Stimulated activated CD8-positive, alpha-beta memory T cell treated with anti-CD3 and anti-CD28 coated beads, Interleukin-12 subunit alpha, Interleukin-12 subunit beta, amount 100 ng/mL, for 4 hours (primary cell): ENCODE measurements at places on chromosomes 3 and 15.

GRCh38 chr3:167668651-167669050, 14.9 kb upstream of the WDR49 start:
- no peak for DNase-seq

GRCh38 chr3:127690823-127691452, 18.2 kb downstream of the ABTB1 start:
- DNase-seq: no peak

- DNase-seq: no peak
Measured at GRCh38 chr3:126947429-126947828, 35.5 kb upstream of the PLXNA1 start.

DNA sequence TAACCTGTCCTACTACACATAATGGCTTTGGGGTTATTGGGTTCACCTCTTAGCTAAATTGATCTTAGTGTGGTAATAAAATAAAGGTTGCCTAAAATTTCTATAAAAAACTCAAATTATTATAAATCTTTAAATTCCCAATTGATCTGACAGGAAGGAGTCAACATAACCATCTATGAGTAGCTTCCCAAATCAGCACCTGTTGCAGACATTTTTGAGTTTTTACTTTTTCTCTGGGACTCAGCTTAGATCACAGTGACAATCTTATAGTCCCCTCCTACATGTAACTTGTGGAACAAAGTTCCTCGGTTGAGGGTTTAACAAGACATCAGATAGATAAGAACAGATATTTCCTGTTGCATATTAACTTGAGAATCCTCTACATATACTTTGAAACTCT, 601.0 kb downstream of the TUSC7 start:
- no peak for DNase-seq

GRCh38 chr15:58520464-58520863, 88.7 kb downstream of the LIPC start:
- DNase-seq: no peak

GRCh38 chr15:55221090-55222011, 24.6 kb upstream of the RSL24D1 start:
- DNase-seq: no peak

GRCh38 chr3:187689984-187690383, 12.4 kb downstream of the RTP2 start:
- DNase-seq: no peak

DNA sequence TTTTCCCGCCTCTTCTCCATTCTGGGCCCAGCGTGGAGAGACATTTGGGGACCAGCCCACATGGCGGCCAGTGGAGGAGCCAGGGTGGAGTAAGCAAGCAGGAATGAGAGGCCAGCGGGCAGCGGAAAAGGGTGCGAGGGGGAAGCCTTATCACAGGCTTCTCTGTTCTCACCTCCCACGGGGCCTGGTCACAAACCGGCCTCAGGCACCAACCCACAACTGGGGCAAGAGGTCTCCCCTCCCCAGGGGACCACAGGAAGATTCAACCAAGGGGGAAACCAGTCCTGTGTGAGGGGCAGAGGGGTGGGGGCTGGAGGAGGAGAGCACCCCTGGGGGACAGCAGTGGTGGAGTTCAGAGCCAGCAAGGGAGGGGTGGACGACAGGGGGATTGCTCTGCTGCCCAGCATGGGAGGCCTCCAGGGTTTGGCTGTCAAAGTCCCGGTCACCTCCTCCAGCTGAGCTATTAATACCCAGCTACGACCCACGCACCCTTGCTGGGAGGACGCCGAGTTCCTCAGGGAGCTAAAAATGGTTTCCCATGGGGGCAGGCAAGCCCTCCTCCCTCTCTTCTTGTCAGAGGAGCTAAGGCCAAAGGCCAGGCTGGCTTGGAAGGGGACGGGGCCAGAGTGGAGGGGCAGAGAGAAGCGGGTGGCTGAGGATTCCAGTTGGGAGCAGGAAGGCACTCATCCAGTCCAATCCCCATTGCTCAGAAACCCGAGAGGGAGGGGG, 23.8 kb upstream of the RPL29 start:
- no peak for DNase-seq

GRCh38 chr3:193743702-193744047, 150.7 kb downstream of the OPA1 start:
- no peak for DNase-seq

GRCh38 chr3:128500556-128500955, 7.6 kb upstream of the GATA2 start:
- DNase-seq: no peak

- DNase-seq: no peak
Measured at GRCh38 chr3:195154111-195154791, 116.7 kb downstream of the XXYLT1 start.

DNA sequence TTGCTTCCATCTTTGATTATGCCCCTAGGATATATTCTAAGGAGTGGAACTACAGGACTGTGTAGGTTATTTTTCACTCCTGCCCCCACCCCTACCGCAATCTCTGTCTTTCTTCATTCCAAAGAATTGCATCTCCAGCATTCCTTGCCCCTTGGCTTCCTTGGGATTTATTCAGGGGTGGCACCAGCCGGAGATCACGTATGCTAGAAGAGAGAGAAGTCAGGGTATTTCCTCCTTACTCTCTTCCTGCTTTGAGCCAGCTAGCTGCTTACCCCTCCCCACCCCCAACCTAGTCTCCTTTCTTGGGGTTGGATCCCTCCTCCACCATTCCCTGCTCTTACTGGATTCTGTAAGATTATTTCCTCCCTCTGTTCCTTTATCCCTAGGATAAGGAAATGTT, 35.0 kb upstream of the DENND4A start:
- no peak for DNase-seq

DNA sequence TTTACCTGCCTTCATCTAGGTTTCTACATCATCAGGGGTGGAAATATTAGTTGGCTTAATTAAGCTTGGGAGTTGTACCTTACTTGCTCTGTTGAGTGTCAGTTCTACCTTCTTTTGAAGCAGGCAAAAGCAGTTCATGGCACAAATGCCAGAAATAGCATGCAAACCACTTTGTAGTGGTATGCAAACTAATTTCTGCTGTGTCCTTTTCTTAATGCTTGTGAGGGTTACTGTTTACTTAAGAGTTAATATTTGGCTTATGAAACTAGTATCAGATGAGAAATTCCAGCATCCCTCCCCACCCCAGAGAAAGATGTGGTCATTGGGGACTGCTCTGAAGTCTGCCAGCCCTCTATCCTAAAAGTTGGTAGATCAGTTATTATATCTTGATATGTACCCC, 7.1 kb downstream of the ATP2C1 start:
- no peak for DNase-seq

DNA sequence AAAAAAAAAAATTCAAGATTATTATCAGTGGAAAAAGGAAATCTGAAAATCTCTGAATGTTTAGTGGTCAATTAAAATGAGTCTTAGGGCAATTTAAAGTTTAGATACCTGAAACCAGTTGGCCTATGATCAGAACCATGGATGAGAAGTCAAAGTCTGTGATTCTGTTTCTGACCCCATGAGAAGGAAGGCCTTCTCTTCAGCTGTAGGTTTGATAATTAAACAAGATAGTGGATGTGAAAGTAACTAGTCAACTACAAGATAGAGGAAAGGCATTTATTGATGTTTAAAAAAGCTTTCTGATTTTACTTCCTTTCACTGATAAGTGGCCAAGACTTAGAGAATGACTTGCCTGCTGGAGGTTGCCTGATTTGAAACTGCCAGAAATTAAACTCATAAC, 8.7 kb downstream of the PLS1 start:
- no peak for DNase-seq

DNA sequence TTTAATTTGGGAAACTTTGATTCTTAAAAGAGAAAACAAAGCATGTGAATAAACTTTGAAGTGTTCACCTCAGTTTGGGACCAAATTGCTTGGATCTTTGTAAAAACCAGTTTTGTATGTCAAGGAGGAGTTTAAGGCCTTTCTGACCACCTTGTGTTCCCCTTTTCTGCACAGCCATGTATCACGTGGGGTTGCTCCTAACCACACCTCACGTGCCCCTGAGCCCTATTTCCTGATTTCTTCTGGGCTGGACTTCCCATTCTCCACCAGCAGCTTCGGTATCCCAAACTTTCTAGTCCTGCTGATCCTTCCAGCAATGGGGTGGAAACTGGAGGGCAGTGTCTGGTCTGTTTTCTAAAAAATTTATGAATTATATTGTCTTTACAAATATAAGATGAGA, 76.4 kb upstream of the STT3B start:
- no peak for DNase-seq

DNA sequence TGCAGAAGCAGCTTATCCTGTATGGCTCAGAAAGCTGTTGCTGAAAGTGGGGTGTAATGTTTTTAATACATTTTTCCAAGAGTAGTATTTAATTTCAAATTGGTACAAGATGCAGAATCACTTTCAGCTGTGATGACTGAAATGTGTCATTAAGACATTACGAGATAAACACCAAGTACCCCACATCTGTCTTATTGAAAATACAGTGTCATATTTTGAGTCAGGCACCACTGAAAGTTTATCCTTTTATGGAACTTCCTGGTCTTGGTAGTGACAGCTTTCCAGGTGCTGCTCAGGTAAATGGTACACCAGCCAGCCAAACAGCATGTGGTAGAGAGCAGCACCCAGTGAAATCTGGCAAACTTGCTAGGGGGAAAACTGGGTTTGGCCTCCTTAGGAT, 16.9 kb downstream of the ASTE1 start:
- no peak for DNase-seq

DNA sequence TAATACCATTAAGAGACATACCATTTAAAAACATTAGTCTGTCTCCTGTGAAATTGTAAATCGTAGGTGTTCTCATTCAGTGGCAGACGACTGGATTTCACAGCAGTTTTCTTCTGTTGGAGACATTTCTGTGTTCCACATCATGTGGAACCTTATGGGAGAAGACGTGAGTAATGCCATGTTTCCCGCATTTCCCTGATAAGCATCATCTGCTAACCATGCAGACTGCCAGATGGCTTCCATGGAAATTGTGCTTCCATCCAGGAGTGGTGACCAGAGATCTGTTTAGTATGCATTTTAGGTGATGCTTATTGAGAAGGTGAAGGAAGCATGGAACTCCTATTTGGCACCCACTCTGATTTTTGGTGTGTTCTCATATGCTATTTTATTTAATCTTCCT, 28.4 kb upstream of the ST3GAL6 start:
- no peak for DNase-seq

- DNase-seq: no peak
Measured at GRCh38 chr3:158103081-158103886, 2.9 kb downstream of the SHOX2 start.

DNA sequence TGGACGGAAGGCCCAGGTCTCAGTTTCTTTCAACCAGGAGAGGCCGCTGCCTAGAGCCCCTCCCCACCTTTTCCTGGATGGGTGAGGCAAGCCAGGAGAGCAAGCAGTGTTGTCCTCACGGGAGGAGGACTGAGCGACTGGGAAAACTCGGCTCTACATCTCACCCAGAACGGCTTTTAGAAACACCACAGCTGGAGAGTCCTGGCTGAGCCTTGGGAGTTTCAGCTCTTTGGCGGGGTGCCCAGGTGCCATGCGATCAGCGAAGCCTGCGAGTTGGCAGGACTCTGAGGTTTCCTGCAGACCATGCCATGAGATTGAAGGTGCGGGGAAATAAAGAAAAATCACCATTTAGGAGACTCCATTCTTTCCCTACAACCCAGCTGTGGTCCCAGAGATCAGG, 26.0 kb downstream of the PPCDC start:
- DNase-seq: no peak

DNA sequence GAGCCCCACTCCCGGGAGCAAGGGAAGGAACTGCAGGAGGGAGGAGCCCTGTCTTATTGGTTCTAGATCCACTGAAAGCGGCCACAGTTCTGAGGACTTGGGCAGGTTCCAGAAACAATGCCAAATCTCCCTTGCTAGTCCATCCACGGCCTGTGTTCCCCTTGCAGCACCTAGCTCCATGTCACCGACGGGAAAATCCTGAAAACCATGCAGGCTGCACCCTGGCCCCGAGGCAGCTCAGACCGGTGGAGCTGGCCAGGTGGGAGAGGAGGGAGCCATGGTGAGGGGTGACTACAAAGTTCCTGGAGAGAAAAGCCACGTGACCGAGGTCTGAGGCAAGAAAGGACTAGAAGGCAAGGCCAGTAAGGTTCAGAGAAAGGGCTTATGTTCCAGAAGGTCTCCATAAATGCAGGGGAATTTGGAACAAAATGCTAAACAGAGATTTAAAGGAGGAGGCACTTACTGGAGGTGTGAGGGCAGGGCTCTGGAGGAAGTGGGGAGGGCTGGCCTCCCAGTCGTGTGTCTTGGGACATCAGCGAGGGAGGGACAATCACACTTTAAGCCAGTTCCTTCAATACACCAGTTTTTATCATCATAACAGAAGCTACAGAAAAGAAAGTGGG, 5.4 kb downstream of the MGLL start:
- DNase-seq: no peak

- DNase-seq: no peak
Measured at GRCh38 chr15:70257573-70258248, 160.0 kb upstream of the TLE3 start.

DNA sequence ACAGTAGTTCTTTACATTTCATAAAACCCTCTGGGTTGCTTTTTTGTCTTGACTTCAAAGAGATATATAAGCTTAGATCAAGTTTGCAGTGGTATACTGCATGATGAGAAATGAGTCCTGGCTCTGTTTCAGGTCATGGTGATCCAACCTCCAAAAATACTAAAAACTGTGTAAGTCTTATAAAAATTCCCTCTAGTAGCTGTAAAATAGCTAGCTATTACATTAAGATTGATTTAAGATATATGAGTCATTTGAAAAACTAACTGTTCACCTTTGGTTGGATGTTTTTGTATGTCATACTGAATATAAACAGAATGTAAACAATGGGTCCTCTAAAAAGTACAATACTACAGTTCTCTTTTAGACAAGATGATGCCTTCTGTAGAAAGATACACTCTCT, 879.2 kb downstream of the ROBO1 start:
- DNase-seq: no peak

GRCh38 chr3:123658118-123658851, 73.4 kb upstream of the HACD2 start:
- DNase-seq: no peak

DNA sequence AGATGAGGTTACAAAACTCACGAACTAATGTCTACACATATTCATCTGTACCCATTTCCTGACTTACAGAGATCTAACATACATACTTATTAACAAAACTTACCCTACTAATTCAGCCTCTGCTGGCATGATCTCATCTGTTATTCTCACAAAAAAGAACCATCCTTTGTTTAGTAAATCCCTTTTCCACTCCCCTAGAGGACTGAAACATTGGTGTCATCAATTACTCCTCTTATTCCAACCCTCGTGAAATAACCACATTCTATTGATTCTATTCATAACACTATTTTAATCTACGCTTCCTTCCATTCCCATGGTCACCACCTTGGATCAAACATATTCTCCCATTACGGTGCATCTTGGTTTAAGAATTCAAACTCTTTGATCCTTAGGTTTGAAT, 505.9 kb downstream of the SI start:
- DNase-seq: no peak

DNA sequence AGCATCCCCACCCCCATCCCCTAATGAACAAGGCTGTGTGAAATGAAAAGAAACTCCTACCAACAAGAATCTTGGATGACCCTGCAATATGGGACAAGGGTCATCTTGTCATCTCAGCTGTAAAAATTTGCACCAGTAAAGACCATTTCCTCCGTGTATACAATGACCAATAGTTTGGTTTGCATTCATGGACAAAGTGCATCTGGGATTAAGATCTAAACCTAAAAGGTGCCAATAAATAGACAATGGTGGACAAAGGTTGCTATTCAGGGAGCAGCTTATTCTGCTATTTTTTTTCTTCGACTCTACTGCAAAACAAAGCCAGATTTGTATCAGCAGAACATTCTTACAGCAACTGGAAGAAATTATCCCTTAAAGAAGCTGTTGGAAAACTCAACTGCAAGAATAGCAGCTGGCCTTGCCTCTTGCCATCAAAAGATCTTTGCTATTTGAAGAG, 8.0 kb downstream of the MGLL start:
- no peak for DNase-seq

GRCh38 chr3:41638381-41638780, 323.5 kb downstream of the ULK4 start:
- no peak for DNase-seq
